Astrocyte of the hippocampus (primary cell): ENCODE measurements at places on chromosomes 3 and 15.

- no peak for DNase-seq
These were observed 20.6 kb downstream of the ARHGAP31 start for GRCh38 chr3:119314821-119315220.

DNA sequence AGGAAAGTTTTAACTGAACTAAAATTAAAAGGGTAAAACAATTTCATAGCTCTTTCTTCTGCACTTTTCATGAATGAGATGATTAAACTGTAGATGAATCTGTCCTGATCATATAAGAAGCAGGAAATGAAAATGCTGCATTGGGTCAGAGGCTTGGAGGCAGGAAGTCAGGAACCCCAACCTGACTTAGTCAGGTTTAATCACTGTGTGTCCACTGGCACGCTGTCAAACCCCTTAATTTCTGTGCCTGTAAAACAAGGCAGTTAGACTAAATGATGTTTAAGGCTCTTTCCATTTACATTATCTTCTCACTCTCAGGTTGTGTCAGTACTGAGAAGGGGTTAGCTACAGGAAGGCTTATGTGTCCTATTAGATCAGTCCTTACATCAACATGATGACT, 193.3 kb upstream of the TTC14 start:
- peak; percentile 8 for DNase-seq

DNA sequence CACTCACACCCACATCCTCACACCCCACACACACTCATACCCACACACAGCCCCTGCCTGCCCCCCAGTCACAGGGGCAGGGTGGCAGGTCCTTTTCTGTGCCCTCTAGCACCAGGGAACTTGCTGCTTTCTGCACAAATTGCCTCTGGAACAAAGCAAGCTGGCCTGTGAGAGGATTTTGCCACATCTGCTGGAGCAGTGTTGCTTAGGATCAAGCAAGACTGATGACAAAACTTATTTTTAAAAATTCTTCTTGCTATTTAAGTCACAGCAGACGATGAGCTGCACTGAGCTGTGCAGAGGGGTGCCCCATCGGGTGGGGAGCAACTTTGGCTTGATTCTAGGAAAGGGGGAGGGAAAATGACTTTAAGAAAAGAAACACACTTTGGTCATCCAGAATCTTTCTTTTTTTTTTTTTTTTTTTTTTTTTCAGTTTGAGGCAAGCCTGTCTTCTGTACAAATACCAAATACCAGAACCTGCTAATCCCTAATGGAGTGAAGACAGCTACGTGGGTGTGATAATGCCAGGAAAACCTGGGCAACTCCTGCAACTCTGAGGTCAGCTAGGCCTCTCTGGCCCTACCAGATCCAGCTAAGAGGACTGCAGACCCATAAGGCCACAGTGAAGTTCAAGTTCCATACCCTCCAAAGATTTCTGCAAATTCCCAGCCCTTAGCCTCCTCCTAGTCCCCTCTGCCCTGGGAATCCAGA, 195.3 kb downstream of the ABHD5 start:
- no peak for DNase-seq

DNA sequence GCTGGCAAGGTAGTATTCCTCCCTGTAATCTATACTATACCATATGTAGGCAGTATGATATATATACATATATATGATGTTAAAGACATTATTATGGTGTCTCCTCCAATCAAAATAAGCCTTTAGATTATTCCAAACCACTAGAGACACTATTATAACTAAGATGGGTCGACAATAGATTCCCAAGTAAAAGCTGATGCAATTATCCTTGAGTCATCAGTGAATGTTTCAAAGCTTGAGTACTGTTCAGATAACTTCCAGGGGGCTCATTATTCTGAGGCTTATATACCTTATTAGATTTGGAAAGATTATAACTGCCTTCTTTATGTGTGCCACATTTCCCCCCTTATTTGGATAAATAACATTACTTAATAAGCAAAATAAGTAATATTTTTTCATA, 11.9 kb upstream of the C3orf38 start:
- DNase-seq = no peak
